Aortic smooth muscle cell (primary cell): ENCODE measurements at places on chromosomes 7 and 10. TPM values are rescaled to one million over a fixed set of nuclear protein-coding genes. Genes with fewer than 3 reads are reported as not detected.

GIMAP7 gene
- total RNA-seq = 0.44 and 1.8 TPM in 2 replicates

CCDC3 gene
- 7.5 and 21.1 TPM in 2 replicates for total RNA-seq

GATA3 gene
- total RNA-seq = 0.06 TPM in 1 of 2 replicates, not detected in the other

ZNF438 gene
- 2.8 and 4.4 TPM in 2 replicates for total RNA-seq

TACR2 gene
- 0.19 and 0.40 TPM in 2 replicates for total RNA-seq

ATG9B gene
- 0.06 TPM in 1 of 2 replicates, not detected in the other for total RNA-seq

KRIT1 gene
- 45.2 and 52.5 TPM in 2 replicates for total RNA-seq

FBXL13 gene
- 4.4 and 4.5 TPM in 2 replicates for total RNA-seq

NUTM2E gene
- total RNA-seq = under 0.01 and 0.19 TPM in 2 replicates

HPSE2 gene
- total RNA-seq = not detected in 2 replicates

SLC39A12 gene
- not detected in 2 replicates for total RNA-seq

BMS1 gene
- total RNA-seq = 18.5 and 22.1 TPM in 2 replicates

HTR5A gene
- not detected in 2 replicates for total RNA-seq

TUBB8 gene
- total RNA-seq = not detected in 2 replicates

NEURL1 gene
- total RNA-seq = under 0.01 TPM in 2 replicates

SLC16A12 gene
- total RNA-seq = 0.25 and 0.53 TPM in 2 replicates

MORN4 gene
- total RNA-seq = 7.8 and 10.4 TPM in 2 replicates

COL26A1 gene
- total RNA-seq = 0.12 TPM in 1 of 2 replicates, not detected in the other

PNLIPRP3 gene
- not detected in 2 replicates for total RNA-seq

PRSS2 gene
- total RNA-seq = not detected in 2 replicates

CPA4 gene
- 0.92 and 1.6 TPM in 2 replicates for total RNA-seq

PLXDC2 gene
- 12.8 and 51.4 TPM in 2 replicates for total RNA-seq

NUDT1 gene
- 42.5 and 47.0 TPM in 2 replicates for total RNA-seq

ZMYND11 gene
- 88.5 and 103 TPM in 2 replicates for total RNA-seq

CXCL12 gene
- 814 and 1,285 TPM in 2 replicates for total RNA-seq

OIT3 gene
- total RNA-seq = 0.12 and 0.13 TPM in 2 replicates

C10orf67 gene
- total RNA-seq = not detected in 2 replicates

HMX3 gene
- total RNA-seq = not detected in 2 replicates

NRG3 gene
- total RNA-seq = 0.13 TPM in 1 of 2 replicates, not detected in the other

NPFFR1 gene
- total RNA-seq = under 0.01 TPM in 1 of 2 replicates, not detected in the other

SVOPL gene
- not detected in 2 replicates for total RNA-seq
